ENCODE measurements at places on chromosomes 6 and 20. TPM values are rescaled to one million over a fixed set of nuclear protein-coding genes. Genes with fewer than 3 reads are reported as not detected.

IL17F gene
- total RNA-seq, result not detected

SMOC2 gene
- 3.8 TPM for total RNA-seq

SERPINB6 gene
- total RNA-seq, result 95.7 TPM

RNF182 gene
- total RNA-seq, result 0.46 TPM

SUMO4 gene
- total RNA-seq, result 0.94 TPM

LY86 gene
- total RNA-seq, result 6.1 TPM

CLVS2 gene
- total RNA-seq, result not detected

COL9A3 gene
- total RNA-seq, result 9.5 TPM

THEMIS gene
- total RNA-seq, result 0.70 TPM

ZSCAN31 gene
- total RNA-seq, result 6.8 TPM

C2 gene
- 14.0 TPM for total RNA-seq

SHLD1 gene
- total RNA-seq, result 2.7 TPM

SSR1 gene
- 64.3 TPM for total RNA-seq

PRR18 gene
- total RNA-seq, result 0.12 TPM

SEL1L2 gene
- total RNA-seq, result not detected

CCR6 gene
- total RNA-seq, result not detected
